ENCODE measurements at places on chromosomes 1 and 21.

DNA sequence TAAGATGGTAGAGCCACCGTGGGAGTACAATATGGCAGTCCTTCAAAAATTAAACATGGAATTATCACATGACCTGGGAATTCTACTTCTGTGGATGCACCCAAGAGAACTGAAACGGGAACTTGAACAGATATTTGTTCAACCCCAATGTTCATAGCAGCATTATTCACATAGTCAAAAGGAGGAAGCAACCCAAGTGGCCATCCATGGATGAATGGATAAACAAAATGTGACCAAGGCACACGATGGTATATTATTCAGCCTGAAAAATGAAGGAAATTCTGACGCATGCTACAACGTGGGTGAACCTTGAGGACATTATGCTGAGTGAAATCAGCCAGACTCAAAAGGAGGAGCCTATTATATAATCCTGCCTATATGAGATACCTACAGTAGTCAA, 22.8 kb upstream of the LAPTM5 start:
- no peak for DNase-seq

- DNase-seq, result no peak
Measured at GRCh38 chr21:28345934-28346333, 646.7 kb downstream of the LTN1 start.

DNA sequence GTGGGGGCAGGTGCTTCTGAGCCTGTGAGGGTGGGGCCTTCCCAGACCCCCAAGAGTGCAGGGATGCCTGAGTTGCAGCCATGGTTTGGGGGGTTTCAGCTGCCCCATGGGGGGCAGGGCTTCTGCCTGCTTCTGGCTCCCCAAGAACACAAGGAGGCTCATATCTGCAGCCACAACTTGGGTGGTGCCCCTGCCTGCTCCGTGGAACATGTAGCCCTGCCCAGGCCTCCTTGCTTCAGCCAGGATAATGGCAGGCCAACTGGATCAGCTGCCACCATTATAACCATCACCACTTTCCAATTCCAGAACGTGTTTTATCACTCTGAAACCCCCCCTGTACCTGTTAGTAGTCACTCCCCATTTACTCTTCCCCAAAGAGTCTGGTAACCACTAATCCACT, 14.0 kb downstream of the ZBTB40 start:
- no peak for DNase-seq

DNA sequence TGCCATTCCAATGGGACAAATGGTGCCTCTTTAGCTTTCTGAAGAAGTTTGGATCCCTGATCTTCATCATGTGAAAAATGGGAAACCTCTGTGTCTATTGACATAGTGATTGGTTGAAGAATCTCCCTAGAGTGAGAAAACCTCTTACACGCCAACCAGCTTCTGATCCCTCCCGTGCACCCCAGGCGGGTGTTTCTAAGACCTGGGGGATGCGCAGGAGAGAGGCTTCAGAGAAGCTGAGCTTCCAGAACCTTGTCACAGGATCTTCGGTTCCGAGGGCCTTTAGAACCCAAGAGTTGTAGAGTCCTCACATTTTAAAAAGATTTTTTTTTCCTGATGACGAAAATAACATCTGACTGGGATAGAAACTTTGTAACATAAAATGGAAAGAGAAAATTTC, 11.3 kb downstream of the PODN start:
- no peak for DNase-seq

GRCh38 chr1:54220004-54220811, 20.2 kb downstream of the MRPL37 start:
- DNase-seq, result peak; percentile 86

DNA sequence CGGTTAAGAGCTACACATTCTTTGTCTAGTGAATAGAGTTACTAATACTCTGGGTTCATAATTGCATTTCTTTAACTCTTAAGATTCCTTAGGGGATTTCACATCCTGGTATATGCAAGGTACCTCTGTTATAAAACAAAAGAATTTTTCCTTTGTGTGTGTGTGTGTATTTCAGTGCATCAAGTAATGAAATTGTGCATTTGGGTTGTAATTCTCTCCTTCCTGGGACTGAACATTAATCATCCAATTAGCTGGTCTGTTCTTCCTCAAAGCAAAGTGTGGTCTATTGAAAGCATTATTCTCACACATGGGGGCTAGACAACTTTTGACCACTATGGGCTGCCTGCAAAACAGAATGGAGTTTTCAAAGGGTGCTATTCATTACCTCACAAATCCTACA, 74.0 kb downstream of the ZC3H11B start:
- no peak for DNase-seq

DNA sequence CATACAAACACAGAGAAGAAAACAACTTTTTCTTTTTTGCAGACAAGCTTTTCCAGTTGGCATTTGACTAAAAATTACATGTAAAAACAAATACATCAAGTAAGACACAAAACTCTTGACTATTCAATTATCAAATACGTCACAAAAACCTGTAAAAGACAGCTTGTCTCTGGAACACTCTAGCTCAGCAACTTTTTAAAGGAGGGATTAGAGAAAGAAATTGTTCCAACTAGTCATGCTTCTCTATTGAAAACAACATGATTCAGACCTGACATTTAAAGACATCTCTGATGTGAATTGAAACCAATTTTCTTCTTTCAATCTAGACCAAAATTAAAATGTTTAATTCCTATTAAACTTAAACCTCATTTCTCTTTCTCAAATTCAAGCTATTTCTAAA, 30.3 kb downstream of the SMYD3 start:
- DNase-seq, result peak; percentile 15

DNA sequence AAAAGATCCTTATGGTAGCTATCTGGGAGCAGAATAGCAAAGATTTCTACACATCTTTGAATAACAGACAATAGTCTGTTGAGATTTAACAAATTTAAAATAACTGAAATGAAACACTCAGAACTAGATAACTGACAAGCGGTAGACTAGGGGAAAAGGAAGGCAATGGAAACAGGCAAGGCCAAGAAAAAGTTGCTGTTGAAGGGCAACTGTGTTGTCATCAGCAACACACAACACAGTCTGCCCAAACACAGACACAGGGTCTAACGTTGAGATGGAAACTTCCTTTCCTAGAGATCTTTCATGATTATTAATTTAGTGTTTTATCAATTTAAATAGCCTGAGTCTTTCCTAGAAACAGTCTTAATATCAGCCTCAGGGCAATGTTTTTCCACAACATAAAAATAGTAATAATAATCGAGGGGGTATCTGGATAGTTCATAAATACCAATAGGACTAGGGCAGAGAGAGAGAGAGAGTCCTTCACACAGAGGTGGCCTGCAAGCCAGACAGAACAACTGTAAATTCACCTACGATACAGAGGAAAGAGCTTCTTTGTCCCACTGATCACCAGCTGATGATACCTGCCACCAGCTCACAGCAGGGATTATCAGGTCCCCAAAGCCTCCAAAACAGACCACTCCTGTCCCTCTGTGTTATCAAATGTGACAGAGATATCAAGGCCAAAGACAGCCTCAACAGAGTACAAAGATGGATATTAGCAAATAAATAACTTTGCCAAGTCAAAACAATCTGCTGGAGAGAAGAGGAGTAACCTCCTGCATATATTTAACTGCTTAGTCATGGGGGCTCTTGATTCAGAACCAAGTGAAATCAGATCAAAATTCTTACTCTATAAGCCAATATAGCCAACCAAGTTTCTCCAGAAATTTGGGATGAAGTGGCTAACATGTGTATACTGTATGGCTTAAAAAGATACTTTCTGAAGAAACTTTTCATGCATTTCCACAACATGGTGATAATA, 245.3 kb downstream of the SLC45A1 start:
- DNase-seq, result peak; percentile 53

GRCh38 chr1:172135978-172136610, 284.4 kb upstream of the C1orf105 start:
- peak; percentile 37 for DNase-seq

GRCh38 chr1:94276988-94277434, 39.6 kb upstream of the ARHGAP29 start:
- DNase-seq, result peak; percentile 63

- peak; percentile 35 for DNase-seq
Measured at GRCh38 chr1:196063294-196063693, 544.9 kb downstream of the KCNT2 start.

- DNase-seq, result no peak
Measured at GRCh38 chr1:90043586-90043985, 48.7 kb downstream of the ZNF326 start.

- no peak for DNase-seq
Measured at GRCh38 chr1:10212476-10212875, 2.1 kb downstream of the KIF1B start.

Data from fibroblast of mammary gland (primary cell).